Choroid plexus epithelial cell (primary cell): ENCODE measurements at places on chromosomes 4 and X.
A peak's percentile ranks its signal among the peaks of the same experiment; 100 is the strongest.

DNA sequence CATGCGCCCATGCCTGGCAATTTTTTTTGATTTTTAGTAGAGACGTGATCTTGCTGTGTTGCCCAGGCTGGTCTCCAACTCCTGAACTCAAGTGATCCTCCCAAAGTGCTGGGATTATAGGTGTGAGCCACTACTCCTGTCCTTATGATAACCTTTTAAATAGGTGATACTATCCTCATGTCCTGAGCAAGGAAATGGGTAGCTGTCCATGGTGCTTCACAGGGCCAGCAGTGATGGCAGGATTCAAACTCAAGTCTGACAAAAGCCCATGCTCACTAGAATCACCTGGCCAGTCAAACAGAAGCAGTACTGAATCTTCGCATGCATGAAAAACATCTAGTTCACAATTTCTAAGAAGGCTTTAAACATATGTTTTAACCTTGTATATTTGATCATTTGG is 235.1 kb downstream of the NR3C2 start:
- peak; percentile 5 for DNase-seq

GRCh38 chrX:155715141-155715540 is 102.4 kb upstream of the TMLHE start:
- no peak for DNase-seq

GRCh38 chr4:25474690-25475089 is 97.6 kb downstream of the ANAPC4 start:
- DNase-seq, result no peak

GRCh38 chr4:182975806-182976205 is 58.6 kb upstream of the DCTD start:
- DNase-seq, result peak; percentile 81

DNA sequence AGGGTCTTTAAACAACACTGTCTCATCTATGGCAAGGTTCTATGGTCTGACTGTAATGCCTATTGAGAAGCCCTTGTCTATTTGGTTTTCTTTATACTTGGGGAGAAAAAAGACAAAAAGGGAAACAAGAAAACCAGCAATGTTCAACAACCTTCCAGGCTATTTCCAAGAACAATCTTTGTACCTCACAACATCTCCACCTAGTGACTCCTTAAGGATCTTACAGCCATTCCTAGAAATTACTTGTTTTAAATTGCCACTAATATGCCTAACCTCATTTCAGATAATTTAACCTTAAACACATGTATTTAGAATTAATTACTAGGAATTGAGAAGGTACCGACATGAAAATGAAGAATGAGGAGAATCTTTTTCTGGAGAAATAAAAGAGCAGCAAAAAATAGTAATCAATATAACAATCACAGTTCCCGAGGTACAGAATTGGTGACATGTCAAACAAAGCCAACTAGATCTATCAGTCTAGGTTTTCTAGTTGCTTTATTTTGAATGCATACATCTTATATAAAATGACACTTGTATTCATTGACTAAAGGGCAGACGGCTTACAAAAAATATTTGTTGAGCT is 1.6 kb upstream of the RBM46 start:
- DNase-seq, result peak; percentile 70

- no peak for DNase-seq
Measured at GRCh38 chrX:20382518-20383297, 116.0 kb upstream of the RPS6KA3 start.

DNA sequence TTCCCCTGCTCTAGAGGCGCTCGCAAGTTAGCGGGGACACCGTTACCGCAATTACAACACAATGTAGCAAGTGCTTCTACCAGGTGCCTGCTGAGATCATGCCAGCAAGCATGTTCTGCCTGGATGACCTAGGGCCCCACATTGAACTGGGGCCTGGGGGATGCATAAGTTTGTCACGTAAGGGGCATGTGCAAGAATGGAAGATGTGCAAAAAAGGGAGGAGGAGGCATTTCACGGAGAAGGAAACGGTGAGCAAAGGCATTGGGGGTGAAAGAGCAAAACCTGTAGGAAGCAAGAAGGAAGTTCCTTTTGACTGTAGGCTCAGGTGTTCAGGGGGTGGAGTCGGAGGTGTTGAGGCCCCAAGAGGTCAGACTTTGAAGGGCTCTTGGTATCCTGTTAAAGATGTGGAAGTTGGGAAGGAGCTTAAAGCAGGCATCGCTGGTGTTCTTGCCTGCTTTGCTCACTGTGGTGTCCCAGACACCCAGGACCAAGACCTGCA is 602 bp upstream of the SCARB2 start:
- DNase-seq, result no peak

- DNase-seq, result no peak
Measured at GRCh38 chr4:186265683-186266652, at the start of gene F11. Gene F11, plus strand, starts transcription at chr4:186266189. Its CDS starts 948 bp downstream, at chr4:186267137.

- no peak for DNase-seq
Measured at GRCh38 chr4:181933471-181933870, 309.7 kb upstream of the TENM3 start.

GRCh38 chrX:65488495-65488894 is 46.1 kb downstream of the LAS1L start:
- DNase-seq, result peak; percentile 14

GRCh38 chr4:625631-626161 is 323 bp downstream of the PDE6B start:
- no peak for DNase-seq

DNA sequence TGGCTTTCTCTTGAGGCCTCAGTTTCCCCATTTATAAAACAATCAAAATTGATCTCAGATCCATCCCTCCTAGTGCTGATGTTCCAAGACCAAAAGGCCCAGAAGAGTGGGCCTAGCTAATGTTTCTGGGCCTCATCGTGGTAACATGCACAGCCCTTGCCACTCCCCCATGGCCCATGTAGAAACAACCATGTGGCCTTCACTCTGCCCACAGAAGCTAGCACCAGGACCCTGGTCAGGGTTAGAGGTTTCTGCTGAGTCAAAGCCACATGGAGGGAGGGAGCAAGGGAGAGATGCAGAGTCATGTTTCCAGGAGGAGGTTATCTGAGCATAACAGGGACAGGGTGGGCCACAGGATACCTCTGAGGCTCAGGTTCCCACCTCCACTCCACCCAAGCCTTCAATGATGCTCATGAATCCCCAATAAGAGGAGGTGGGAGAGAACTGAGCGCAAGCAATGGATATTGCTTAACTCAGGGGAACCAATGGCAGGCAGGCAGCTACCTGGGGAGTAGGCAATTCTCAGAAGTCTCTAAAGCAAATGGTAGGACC is 16.9 kb downstream of the OTUD5 start:
- DNase-seq, result no peak

- DNase-seq, result no peak
Measured at GRCh38 chrX:12149670-12150407, 11.6 kb downstream of the FRMPD4 start.

DNA sequence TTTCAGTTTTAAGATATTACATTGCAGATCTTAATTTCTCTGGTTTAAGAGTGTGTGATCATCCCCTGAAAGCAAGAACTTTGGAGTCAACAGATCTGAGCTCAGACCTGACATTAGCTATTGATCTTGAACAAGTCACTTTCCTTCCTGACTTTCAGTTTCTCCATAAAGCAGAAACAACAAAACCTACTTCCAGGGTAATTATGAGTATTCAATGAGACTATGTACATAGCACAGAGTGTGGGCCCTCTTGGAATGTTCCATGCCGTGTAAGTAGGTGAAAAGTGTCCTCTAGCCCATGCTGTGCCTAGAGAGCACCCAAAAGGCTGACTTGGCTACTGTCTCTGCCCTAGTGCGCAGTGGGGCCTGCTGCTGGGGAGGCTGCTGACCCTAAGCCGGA is 188.0 kb upstream of the RPL34 start:
- peak; percentile 10 for DNase-seq

GRCh38 chr4:128560754-128561495 is 248.6 kb upstream of the JADE1 start:
- DNase-seq, result no peak

- DNase-seq, result no peak
Measured at GRCh38 chrX:139828033-139828432, 104.8 kb downstream of the ATP11C start.

GRCh38 chr4:124941267-124941666 is 228.7 kb upstream of the ANKRD50 start:
- peak; percentile 23 for DNase-seq

DNA sequence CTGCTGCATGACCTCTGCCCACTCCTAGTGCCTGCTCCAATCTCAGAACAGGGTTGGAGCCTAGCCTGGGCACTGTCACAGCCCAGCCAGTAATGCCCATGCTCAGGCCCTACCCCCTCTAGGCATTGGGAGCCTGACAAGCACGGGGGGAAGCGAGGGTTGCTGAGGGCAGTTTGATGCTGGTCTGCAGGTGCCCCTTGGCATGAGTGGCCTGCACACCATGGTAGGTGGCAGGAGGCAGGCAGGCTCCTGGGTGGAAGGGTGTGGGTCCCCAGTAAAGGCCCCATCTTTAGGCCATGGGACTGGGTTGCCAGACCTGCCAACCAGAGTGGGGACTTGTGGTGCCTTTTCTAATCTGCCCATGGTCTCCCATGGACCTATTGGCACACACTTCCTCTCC is 72.1 kb upstream of the DCAF12L2 start:
- DNase-seq, result no peak

DNA sequence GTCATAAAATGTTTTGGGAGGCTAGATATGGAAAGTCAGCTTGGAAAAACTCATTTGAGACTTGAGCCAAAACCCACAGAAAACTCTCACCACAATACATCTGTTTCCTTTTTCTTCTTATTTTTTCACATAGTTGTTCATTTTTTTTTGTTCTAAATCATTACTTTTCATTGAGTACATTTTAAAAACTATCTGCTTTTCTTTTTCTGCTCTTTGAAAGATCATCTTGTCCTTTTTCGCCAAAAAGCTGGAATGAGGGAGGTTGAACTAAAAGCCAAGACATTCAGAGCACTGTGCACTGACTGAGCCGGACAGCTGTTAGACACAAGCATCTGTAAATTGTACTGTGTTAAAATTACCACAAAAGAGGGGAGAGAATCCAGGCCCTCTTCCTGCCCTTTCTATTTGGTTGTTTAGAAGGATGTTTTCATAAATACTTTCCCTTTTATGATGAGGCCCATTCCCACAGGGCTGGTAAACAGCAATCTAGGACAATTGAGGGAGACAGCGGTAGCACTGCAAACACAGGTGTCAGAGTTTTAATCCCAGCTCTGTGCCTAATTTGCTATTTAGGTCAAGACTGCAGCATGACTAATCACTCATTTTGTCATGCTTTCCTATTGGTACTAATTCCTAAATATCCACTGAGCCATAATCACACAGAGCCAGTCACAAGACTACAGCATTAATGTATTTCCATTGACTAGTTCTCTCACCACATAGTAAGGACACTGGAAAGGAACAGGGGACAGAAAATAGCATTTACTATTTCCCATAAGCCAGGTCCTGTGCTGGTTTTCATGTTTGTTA is 7.3 kb upstream of the RNF150 start:
- no peak for DNase-seq

DNA sequence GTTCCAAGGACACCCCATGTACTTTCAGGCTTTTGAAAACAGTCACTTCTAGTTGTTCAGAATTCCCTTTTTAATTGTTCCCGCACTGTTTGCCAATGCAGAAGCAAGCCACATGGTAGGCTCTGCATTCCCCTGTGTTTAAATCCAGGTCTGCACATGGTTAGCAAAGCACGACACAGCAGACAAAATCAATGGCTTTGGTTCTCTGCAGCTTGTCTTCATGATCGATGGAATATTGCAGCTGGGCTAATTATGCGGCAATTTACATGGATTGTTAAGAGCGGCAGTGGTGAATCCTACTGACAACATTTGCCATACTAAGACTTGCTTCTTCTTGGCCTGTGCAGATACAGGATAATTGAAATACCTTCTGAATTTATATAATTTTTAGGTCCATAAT is 20.6 kb upstream of the INPP4B start:
- DNase-seq, result no peak

- no peak for DNase-seq
Measured at GRCh38 chrX:13094374-13094773, 50.0 kb upstream of the FAM9C start.

GRCh38 chr4:3065551-3065950 is 8.8 kb downstream of the HTT-AS start:
- peak; percentile 68 for DNase-seq

DNA sequence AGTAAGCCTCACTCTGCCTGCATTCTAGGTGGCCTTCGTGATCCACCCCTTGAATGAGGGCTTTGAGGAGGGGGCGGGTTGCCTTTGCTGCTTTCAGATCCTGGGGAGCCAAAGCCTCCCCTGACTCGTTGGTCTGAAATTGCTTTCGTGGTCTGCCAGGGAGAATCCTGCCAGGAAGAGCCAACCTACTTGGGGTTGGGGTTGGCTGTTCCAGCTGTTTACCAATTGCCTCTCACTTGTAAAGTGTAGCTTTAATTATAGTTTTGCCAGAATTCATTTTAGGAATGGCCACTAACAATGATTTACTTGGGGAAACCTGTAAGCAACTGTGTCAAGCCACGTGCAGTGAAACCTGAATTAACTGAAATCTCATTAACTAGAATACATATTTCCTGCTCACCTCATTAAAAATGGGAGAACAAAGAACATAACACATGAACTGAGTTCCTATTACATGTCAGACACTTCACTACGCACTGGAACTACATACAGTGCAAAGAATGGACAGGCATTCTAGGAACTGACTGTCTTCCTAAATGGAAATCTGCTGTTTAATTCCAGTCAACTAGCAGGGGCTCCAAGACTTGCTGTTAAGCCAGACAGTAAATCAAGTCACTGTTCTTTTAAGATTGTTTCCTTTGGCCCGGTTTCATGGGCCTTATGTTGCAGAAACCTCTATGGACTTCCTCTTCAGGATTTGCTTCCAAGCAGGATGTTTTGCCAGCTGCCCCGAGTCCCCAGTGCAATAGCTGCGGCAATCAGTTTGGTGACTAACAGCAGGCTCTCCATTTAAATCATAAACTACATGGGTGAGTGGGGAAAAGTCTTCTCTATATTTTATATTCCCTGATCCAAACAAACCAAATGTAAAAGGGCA is 16.4 kb upstream of the NKRF start:
- DNase-seq, result peak; percentile 56

- no peak for DNase-seq
Measured at GRCh38 chr4:110704748-110705439, 82.0 kb upstream of the PITX2 start.

- peak; percentile 71 for DNase-seq
Measured at GRCh38 chrX:10326578-10326977, 169.8 kb downstream of the CLCN4 start.

GRCh38 chr4:72418458-72418857 is 150.6 kb downstream of the ADAMTS3 start:
- DNase-seq, result peak; percentile 84

GRCh38 chr4:85938902-85939301 is 421.0 kb downstream of the MAPK10 start:
- DNase-seq, result no peak

GRCh38 chr4:183399126-183399522 is 45.3 kb upstream of the CDKN2AIP start:
- DNase-seq, result no peak

- no peak for DNase-seq
Measured at GRCh38 chr4:47715716-47716416, 122.0 kb downstream of the CORIN start.

DNA sequence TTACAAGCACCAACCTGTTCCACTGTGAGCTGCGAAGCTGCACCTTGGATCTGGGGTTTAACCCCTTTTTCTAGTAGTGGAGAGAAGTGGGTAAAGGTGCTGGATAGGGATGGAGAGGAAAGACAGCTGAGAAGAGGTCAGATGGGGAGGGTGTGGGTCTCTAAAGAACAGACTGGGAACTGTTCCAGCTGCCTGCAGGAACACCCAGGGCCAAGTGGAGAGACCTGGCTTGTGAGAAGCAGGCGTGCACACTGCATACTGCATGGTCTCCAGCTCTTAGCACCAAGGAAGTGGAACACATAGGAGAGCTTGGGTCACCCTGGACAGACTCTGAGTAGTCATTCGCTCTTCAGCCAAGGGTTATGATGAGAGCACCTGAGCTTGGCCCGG is 16.1 kb downstream of the BCOR start:
- peak; percentile 35 for DNase-seq

GRCh38 chrX:43996491-43996890 is 23.3 kb upstream of the NDP start:
- no peak for DNase-seq
